A673 (cell line): ENCODE measurements at places on chromosomes 16 and 17. TPM values are rescaled to one million over a fixed set of nuclear protein-coding genes. Genes with fewer than 3 reads are reported as not detected.

The SHISA9 gene
- total RNA-seq, result not detected in 2 replicates

The FBXW10 gene
- total RNA-seq, result 0.17 TPM in 1 of 2 replicates, not detected in the other

The NPIPB9 gene
- 0.92 and 2.1 TPM in 2 replicates for total RNA-seq

The PRSS53 gene
- 3.1 and 4.0 TPM in 2 replicates for total RNA-seq

The CDC42EP4 gene
- 37.5 and 40.2 TPM in 2 replicates for total RNA-seq

The NOD2 gene
- not detected in 2 replicates for total RNA-seq

The MT4 gene
- total RNA-seq, result not detected in 2 replicates

The FBXL16 gene
- total RNA-seq, result 1.1 and 2.7 TPM in 2 replicates

The SLC38A8 gene
- not detected in 2 replicates for total RNA-seq

The POLDIP2 gene
- 115 TPM in 2 replicates for total RNA-seq

The CYGB gene
- total RNA-seq, result 0.56 and 0.61 TPM in 2 replicates

The ZP2 gene
- total RNA-seq, result not detected in 2 replicates

The KRTAP1-5 gene
- total RNA-seq, result not detected in 2 replicates

The SPNS2 gene
- total RNA-seq, result not detected in 2 replicates

The TPSAB1 gene
- 19.5 and 22.9 TPM in 2 replicates for total RNA-seq

The SYNRG gene
- 21.3 and 22.5 TPM in 2 replicates for total RNA-seq

The TM4SF5 gene
- not detected in 2 replicates for total RNA-seq

The SRCIN1 gene
- total RNA-seq, result 1.6 and 3.5 TPM in 2 replicates

The KRTAP9-8 gene
- total RNA-seq, result not detected in 2 replicates

The IL4R gene
- 22.9 and 27.4 TPM in 2 replicates for total RNA-seq

The TOX3 gene
- 16.6 and 17.6 TPM in 2 replicates for total RNA-seq

The MSLN gene
- not detected in 2 replicates for total RNA-seq

The NACA2 gene
- total RNA-seq, result 0.42 TPM in 1 of 2 replicates, not detected in the other

The GRB7 gene
- 0.62 and 0.63 TPM in 2 replicates for total RNA-seq

The ABCA3 gene
- total RNA-seq, result 9.0 and 13.7 TPM in 2 replicates

The TMEM204 gene
- total RNA-seq, result not detected in 2 replicates

The XAF1 gene
- total RNA-seq, result not detected in 2 replicates

The VMO1 gene
- total RNA-seq, result 28.6 and 39.7 TPM in 2 replicates

The SMPD3 gene
- total RNA-seq, result 0.17 and 0.70 TPM in 2 replicates

The ERN2 gene
- total RNA-seq, result not detected in 2 replicates

The SALL1 gene
- total RNA-seq, result 24.8 and 28.1 TPM in 2 replicates

The VAT1L gene
- 0.09 and 0.17 TPM in 2 replicates for total RNA-seq

The SLC6A4 gene
- not detected in 2 replicates for total RNA-seq

The NCOR1 gene
- 148 and 150 TPM in 2 replicates for total RNA-seq

The CACNA1H gene
- total RNA-seq, result 19.7 and 25.0 TPM in 2 replicates

The CASKIN1 gene
- 1.1 and 3.8 TPM in 2 replicates for total RNA-seq

The YBX2 gene
- 0.77 and 1.6 TPM in 2 replicates for total RNA-seq

The SETD1A gene
- 31.4 and 37.1 TPM in 2 replicates for total RNA-seq

The RCVRN gene
- total RNA-seq, result not detected in 2 replicates

The PDE6G gene
- total RNA-seq, result 0.43 and 0.52 TPM in 2 replicates

The SOX8 gene
- total RNA-seq, result 1.4 and 2.0 TPM in 2 replicates

The PTX4 gene
- total RNA-seq, result not detected in 2 replicates
